Ascending aorta (tissue), 2 donors: ENCODE measurements at places on chromosomes 6 and 20.

DNA sequence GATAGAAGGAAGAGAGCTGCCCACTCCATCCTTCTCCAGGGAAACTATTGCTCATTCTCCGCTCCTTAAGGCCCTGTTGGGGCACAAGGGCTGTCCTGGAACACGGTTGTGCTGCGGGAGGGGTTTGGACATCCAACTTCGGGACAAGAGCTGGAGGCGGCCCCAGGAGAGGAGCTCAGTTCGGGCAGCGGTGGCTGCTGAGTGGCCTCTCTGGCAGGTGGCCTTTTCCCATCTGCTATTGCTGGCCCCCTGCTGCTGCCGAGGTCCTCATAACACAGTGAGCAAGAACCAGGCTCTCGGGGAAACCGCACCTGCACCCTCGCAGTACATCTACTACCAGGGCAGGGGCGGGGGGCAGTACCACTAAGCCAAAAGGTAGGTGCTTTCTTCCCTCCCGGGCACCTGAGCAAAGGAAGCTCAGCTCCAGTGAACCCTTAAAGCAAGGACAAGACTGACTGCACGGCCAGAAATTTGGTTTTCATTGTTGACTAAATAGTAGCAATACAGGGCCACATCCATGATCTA, 63.7 kb downstream of the PSMG4 start:
- no peaks in the 10 kb centered on the region for H3K27me3 ChIP-seq
- DNase-seq = no peak
- no peaks in the 10 kb centered on the region for H3K36me3 ChIP-seq
- H3K4me3 ChIP-seq = no peak overlapping the region

DNA sequence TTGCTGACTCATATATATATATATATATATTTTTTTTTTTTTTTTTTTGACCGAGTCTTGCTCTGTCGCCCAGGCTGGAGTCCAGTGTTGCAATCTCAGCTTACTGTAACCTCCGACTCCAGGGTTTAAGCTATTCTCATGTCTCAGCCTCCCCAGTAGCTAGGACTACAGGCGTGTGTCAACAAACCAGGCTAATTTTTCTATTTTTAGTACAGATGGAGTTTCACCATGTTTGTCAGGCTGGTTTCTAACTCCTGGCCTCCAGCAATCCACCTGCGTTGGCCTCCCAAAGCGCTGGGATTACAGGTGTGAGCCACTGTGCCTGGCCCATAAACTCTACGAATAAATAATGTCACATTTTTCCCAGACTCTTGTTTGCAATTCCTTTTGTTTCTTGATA, 4.8 kb downstream of the LRP11 start:
- no peak overlapping the region for H3K27ac ChIP-seq
- H3K4me3 ChIP-seq = no peak overlapping the region
- no peak for DNase-seq
- no peaks in the 10 kb centered on the region for H3K36me3 ChIP-seq

DNA sequence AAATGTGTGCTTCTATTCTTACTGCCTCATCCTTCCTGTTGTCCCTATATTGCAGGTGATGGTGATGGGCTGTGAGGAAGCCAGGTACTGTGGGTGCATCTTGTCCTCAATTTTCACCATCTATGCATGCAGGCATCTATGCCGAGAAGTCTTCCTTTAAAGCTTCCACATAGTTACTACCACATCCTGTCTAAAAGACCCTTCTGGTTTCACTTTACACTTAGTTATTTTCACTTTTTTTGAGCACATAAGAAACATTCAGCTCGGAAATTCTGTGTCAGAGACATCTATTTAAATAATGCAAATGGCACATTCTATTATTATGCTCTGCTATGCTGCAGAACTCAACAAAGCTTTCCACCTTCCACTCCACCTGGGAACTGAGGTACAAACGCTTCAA, 28.2 kb upstream of the FABP7 start:
- no peak overlapping the region for H3K27ac ChIP-seq
- no peaks in the 10 kb centered on the region for H3K4me1 ChIP-seq
- no peaks in the 10 kb centered on the region for H3K36me3 ChIP-seq

GRCh38 chr6:39056191-39056590, 7.6 kb downstream of the GLP1R start:
- H3K27ac ChIP-seq = no peak overlapping the region
- H3K36me3 ChIP-seq = no peaks in the 10 kb centered on the region
- no peaks in the 10 kb centered on the region for H3K27me3 ChIP-seq
- no peaks in the 10 kb centered on the region for H3K4me1 ChIP-seq
- DNase-seq = no peak

DNA sequence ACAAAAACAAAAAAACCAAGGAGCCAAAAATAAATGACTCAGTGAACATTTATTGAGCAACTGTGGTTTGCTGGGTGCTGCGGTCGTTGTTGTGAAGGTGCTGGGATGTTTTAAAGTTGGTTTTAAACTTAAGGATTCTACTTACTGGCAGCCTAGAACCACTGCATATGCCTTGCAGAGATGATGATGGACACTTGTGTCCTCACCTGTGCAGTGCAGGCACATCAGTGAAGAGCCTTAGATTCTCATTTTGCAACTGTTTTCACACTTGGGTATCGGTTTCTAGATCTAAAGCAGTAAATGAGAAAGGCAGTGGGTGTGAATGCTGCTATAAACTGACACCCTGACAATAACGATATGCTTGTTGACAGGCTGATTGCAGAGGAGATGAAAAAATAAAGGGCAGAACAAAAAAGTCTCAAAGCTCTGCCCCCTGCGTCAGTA, 68.8 kb downstream of the UTRN start:
- no peak for DNase-seq
- no peak overlapping the region for H3K27ac ChIP-seq
- H3K27me3 ChIP-seq = no peaks in the 10 kb centered on the region
- H3K4me1 ChIP-seq = peaks cover 15% of the 10 kb centered on the region

DNA sequence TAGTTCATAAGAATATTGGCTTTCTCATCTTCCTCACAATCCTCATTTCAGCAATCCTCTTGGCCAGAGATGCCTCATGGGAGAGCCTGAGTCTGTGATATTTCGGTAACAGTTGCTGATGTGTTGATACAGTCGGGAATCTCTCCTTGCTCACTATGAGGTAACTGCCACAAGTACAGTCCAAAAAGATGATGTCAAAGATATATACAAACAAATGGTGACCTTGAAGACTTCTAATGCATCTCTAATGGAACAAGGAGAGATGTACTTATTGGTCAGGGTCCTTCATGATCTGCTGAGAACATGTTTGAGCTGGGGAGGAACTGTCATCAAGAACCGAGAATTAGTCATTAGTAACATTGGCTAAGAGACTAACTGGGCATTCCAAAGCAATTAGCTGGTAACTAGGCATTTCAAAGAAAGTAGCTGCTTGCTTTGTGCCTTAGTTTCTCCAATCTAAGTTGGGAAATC, 56.1 kb downstream of the FILIP1 start:
- no peaks in the 10 kb centered on the region for H3K27me3 ChIP-seq
- no peaks in the 10 kb centered on the region for H3K36me3 ChIP-seq
- no peak for DNase-seq
- H3K27ac ChIP-seq = peak overlapping the region; percentile 52

GRCh38 chr6:99613705-99614429, 7.2 kb downstream of the PRDM13 start:
- H3K4me1 ChIP-seq = peaks cover 15% of the 10 kb centered on the region
- DNase-seq = no peak
- no peaks in the 10 kb centered on the region for H3K36me3 ChIP-seq
- H3K27ac ChIP-seq = no peak overlapping the region

DNA sequence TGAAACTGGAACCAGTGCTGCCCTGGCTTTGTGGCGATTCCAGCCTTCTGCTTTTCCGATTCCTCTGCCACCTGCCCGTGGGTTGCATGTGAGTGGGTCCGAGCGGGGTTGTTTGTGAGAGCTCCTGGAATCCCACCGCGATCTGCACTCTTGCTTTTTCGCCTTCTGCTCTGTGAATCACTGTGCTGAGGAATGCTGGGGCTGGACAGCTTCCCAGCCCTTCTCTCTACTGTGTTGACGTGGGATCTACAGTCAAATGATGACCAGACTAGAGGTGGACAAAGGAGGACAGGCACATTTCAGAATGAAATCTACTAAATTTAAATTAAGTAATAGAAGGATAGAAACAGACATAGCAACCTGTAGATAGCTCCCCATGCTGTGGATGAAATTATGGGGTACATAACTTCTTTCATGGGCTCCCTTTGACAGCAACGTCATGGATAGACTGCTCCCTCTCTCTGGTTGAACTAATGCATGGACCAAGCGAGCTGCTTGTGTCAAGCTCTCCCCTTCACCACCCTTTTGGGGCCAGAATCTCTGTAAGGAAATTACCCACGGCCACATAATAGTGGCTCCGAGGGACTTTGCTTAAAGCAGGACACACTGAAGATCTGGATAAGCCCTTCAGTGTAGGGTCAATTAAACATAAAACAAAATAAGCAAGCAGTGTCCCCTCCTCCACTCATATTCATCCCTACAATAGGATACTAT, 2.0 kb downstream of the FNDC1 start:
- no peaks in the 10 kb centered on the region for H3K36me3 ChIP-seq
- DNase-seq = peak; percentile 66
- H3K4me3 ChIP-seq = peak overlapping the region; percentile 64
- H3K27me3 ChIP-seq = no peaks in the 10 kb centered on the region
- H3K27ac ChIP-seq = no peak overlapping the region
- H3K4me1 ChIP-seq = no peaks in the 10 kb centered on the region

DNA sequence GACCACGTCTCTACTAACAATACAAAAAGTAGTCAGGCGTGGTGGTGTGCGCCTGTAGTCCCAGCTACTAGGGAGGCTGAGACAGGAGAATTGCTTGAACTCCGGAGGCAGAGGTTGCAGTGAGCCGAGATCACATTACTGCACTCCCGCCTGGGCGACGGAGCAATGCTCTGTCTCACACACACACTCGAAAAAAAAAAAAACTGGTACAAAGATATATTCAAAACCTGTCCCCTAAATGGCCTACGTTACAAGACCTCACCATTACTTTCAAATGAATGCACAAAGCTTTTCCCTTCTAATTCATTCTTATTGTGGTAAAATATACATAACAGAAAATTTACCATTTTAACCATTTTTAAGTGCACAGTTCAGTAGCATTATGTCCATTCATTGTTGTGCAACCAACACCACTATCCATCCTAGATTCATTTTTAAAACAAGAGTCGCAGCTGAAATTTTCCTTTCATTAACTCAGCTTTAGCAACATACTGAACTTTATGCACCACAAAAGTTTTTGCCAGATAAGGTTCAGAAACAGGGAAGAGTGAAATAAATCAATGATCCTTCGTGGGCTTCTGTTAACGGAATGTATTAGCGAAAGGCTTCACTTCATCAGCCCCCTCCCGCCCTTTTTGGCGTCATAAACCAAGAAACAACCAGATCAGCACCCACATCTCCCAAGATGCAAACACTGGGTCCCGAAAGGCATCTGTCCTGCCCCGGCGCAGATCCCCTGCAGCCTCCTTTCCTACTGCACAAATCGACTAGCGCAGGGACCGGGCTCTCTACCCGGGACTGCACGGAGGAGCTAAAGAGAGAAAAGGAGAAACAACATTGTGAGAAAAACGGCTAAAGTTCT, 825 bp upstream of the FAM135A start:
- no peaks in the 10 kb centered on the region for H3K36me3 ChIP-seq
- peak overlapping the region; percentile 94 for H3K27ac ChIP-seq
- peak overlapping the region; percentile 95 for H3K4me3 ChIP-seq
- DNase-seq = no peak
- no peaks in the 10 kb centered on the region for H3K4me1 ChIP-seq

DNA sequence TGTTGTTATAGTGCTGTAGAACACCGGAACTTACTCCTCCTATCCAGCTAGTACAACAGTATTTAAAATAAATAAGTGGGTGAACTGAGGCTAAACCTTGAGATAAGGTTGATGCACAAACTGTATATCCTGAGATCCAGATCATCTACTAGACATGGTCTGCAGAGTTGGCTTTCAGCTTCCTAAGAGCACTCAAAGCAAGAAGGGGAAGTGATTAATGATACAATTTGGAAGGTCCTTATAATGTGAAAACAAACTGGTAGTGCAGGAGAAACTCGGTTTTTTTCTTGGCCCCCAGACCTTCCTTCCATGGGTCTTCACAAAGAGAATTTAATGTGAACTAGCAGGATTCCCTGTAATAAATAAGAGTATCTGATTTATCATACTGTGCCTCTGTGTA, 27.4 kb upstream of the RREB1 start:
- DNase-seq = no peak
- H3K4me3 ChIP-seq = no peak overlapping the region
- H3K4me1 ChIP-seq = no peaks in the 10 kb centered on the region

DNA sequence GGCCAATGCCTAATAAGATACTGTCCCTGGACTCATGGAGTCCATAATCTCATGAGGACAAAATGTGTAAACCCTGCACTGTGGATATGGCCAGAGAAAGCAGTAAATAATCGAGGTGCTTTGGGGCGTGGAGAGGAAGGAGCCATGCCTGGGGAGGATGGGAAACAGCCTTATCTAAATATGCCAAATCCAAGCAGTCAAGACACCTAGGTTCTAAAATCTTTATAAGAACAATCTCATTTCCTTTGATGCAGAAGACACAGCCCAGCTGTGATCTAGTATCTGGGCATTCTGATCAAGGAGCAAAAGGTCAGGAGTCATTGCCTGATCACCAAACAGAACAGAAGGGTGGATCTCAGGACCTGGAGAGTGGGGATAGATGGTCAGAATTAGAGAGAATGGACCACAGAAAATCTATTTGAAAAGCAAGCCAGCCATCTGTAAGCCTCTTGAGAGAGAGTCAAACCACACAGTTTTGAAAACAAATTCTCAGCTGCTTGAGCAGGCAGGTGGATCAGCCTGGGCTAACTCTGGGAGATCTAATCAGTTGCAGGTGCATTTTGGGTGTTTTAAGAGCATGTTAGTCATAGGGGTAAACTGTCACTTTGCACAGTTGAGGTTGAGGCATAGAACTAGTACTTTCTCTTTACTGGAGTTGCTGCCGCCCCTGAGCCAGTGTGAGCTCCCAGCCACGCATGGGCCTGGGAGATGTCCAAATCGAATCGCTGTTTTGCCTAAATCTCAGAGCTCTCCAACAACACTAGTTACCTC, 130.8 kb upstream of the TNFAIP3 start:
- no peaks in the 10 kb centered on the region for H3K4me1 ChIP-seq
- no peaks in the 10 kb centered on the region for H3K36me3 ChIP-seq
- DNase-seq = no peak

- no peak for DNase-seq
- no peaks in the 10 kb centered on the region for H3K36me3 ChIP-seq
Measured at GRCh38 chr20:40669692-40670091, 19.3 kb downstream of the MAFB start.
